ENCODE measurements at places on chromosomes 5 and 9.
A peak's percentile ranks its signal among the peaks of the same experiment; 100 is the strongest.

DNA sequence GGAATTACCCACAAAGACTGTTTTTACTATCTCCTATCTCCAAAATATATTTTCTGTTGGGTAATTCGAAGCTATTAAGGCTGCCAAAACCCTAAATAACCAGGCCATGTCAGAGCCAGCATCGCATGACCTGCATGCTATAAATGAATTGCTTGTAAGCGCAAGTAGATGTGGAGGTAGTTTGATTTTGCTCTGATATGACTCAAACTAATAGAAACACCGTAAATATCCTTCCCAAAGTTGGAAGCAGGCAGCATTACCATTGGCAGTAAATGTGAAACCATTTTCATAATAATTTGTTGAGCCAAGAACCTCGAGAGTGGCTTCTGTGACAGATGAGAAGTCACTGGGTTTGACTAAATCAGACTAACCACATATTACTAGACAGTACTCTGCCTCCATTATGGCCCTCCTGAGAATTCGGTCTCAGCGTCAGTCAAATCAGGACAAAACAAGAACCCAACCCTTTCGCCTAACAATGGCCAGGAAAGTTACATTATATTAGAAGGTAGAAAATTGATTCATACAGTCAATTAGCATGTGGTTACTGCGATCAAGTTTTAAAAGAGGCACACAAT, 289.8 kb downstream of the SPOCK1 start:
- DNase-seq, result no peak

GRCh38 chr9:96217754-96218693, 84.0 kb downstream of the HSD17B3 start:
- peak; percentile 70 for DNase-seq

DNA sequence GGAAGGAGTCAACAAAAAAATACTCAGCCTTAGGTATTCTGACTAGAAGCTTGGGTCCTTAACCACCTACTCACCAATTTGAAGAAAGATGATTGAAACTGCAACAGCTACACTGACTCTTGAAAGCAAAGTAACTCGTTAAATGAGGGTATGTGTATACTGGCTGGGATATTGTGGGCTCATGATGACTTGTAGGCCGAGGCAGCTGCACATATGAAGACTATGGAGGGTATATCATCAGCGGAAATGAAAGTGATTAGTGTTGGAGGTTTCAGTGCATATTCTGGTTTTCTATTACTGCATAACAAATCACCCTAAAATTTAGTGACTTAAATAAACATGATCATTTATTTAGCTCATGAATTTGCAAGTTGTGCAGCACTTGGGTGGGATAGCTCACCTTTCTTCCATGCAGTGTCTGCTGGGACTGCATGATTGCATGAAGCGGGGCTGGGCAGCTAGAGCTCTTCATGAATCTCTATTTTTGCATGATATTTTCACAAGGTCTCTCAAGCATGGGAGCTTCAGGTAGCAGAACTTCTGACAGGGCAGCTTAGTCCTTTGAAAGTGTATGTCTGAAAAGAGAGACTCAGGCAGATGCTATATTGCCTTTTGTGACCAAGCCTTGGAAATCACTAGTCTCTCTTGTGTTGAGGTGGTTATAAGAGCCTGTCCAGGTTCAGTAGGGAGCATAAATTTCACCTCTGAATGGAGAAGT, 96.1 kb upstream of the CDKN2B start:
- no peak for DNase-seq

- no peak for DNase-seq
Observed at GRCh38 chr5:150765011-150765798, 6.4 kb upstream of the DCTN4 start.

GRCh38 chr5:33817301-33817700, 74.5 kb downstream of the ADAMTS12 start:
- no peak for DNase-seq

GRCh38 chr9:34256104-34256503, 73.0 kb downstream of the KIF24 start:
- no peak for DNase-seq

GRCh38 chr5:113178073-113178779, 201.6 kb downstream of the DCP2 start:
- no peak for DNase-seq

- no peak for DNase-seq
Observed at GRCh38 chr5:144370273-144370672, 199.6 kb downstream of the KCTD16 start.

DNA sequence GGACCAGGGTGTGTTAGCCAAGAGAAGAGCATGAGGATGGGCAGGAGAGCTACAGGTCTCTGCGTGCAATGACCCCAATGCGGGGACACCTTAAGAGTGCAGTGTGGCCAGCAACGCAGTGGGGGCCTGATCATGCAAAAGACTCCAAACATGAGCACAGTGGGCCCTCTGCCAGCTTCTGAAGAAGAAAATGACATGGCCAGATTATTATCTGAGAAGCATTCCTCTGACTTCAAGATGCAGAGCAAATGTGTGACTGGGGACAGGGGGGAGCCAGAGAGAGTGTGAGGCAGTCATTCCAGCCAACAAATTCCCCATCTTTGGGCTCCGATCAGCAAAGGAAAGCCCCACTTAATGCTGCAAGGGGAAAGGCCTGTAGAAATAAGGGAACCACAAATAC, 229.4 kb downstream of the CDK5RAP2 start:
- no peak for DNase-seq

- no peak for DNase-seq
Observed at GRCh38 chr5:123496892-123497291, 15.1 kb upstream of the CSNK1G3 start.

DNA sequence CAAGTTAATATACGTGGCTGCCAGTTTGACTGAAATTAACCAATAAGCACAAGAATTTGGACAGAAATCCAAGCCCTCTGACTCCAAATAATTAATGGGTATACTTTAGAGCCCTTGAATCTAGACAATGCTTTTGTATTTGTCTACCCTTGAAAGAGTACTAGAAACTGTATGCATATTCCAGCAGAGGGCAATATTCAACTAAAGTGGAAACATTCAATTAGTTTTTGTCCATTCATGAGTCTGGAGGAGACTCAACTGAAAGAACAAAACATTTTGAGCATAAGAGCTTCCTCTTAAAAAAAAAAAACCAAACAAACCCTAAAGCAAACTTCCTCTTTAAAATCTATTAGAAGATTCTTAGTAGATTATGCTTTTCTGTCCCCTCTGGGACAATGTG, 157.8 kb downstream of the ARHGEF28 start:
- DNase-seq, result no peak

DNA sequence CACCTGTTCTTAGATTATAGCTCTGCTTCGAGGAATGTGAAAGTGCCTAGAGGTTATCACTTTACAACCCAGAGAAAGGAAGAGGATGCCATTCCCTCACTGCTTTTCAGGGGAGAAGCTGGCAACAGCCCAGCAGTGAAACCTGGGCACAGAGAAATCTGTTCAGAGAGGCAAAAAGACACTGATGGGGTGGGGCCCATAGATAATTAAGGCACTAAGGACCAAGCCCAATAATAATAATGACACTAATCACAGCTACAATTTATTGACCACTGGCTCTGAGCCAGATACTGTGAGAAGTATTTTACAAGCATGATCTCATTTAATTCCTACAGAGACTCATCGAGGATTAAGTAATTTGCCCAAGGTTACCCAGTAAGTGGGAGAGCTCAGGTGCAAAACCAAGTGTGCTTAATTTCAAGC, 168.3 kb downstream of the PIK3R1 start:
- no peak for DNase-seq

DNA sequence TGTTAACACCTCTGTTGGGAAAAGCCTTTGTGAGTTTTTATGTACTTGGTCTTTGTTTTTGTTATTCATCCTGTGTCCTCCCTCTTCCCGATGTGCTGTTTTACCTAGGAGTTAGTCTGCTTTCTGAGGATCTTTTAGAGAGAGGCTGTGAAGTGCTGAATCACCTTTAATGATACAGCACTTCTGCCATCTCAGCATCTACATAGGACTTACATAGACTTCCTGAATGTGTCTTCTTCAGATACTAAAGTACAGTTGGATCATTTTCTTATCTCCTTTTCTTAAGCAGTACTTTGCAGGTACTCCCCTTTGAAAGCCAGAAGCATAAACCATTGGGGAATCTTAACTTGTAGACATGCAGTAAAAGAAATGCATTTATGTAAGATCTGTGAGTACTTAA, 31.5 kb downstream of the OTULIN start:
- no peak for DNase-seq

GRCh38 chr9:109098960-109099308, 20.8 kb downstream of the TMEM245 start:
- no peak for DNase-seq

GRCh38 chr5:147075187-147075586, 159.6 kb upstream of the STK32A start:
- no peak for DNase-seq

DNA sequence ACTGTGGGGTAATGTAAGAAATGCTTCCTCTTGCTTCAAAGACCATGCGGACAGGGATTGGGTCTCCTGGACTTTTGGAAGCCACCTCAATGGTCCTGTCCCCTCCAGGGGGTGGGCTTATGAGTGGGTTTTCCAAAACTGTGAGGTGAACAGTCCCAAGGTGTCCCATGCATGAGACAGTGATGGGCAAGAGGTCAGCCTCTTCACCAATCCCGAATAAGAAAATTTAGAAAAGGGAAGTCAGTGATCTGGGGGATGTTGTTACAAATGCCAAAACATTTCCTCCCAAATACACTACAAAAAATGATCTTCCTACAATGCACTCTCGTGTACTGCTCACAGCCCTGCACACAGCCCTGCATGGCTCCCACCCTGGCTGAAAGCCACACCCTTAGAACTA, 215.7 kb upstream of the TBC1D2 start:
- DNase-seq, result no peak

DNA sequence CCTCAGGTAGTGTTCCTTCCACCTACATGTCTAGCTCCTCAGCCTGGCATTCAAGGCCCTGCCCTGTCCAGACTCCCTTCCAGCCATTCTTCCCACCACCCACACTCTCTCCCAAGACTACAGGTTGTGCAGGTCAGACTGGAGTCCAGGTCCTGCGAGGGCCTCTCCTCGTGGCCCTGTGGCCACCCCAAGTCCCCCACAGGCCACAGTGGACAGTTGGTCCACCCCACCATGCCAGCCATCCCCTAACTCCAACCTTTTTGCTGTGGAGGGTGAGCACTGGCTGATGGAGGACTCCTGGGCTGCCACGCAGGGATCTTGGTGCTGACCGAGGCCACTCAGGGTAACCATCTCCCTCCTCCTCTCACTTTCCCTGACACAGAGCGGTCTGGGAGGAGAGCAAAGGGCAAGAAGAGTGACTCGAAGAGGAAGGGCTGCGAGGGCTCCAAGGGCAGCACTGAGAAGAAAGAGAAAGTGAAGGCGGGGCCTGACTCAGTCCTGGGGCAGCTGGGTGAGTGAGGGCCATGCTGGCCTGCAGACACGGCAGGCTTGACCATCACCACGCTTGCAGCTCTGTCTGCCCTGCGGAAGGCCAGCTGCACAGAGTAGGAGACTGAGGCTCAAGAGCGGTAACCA, 51.0 kb downstream of the JADE2 start:
- no peak for DNase-seq

DNA sequence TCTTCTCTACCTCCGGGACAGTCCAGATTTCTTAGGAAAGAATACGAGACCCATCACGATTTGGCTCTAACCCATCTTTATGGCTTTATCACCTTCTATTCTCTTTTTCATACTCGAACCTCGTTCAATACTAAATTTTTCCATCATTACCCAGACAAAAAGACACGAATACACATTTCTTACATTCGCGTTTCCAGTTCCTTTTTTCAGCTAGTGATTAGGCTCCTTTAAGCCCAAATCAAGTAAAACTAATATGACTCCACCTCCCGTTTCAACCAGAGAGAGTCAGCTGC, 506 bp downstream of the ZBTB6 start:
- DNase-seq, result no peak

- no peak for DNase-seq
Observed at GRCh38 chr9:37038302-37038942, 4.4 kb upstream of the PAX5 start.

DNA sequence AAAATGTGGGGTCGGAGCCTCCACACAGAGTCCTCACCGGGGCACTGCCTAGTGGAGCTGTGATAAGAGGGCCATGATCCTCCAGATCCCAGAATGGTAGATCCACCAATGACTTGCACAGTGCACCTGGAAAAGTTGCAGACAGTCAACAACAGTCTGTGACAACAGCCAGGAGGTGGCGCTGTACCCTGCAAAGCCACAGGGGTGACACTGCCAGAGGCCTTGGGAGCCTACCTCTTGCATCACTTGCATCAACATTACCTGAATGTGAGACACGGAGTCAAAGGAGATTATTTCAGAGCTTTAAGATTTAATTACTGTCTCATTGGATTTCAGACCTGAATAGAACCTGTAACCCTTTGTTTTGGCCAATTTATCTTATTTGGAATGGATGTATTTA, 614.1 kb upstream of the CDH9 start:
- DNase-seq, result no peak

DNA sequence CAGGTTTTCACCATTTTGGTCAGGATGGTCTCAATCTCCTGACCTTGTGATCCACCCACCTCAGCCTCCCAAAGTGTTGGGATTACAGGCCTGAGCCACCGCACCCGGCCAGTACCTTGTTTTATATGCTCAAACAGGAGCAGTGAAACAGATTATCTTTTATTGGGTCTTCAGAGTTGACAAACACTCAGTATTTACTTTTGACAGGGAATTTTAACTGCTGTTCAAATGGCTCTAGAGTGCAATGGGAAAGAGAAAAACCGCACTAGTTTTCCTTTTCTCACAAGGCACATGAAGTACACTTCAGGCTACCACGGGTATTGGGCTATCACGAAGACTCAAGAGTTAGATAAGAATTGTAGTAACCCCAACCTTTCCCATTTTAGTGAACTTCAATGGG, 471.9 kb upstream of the DAB2 start:
- no peak for DNase-seq

DNA sequence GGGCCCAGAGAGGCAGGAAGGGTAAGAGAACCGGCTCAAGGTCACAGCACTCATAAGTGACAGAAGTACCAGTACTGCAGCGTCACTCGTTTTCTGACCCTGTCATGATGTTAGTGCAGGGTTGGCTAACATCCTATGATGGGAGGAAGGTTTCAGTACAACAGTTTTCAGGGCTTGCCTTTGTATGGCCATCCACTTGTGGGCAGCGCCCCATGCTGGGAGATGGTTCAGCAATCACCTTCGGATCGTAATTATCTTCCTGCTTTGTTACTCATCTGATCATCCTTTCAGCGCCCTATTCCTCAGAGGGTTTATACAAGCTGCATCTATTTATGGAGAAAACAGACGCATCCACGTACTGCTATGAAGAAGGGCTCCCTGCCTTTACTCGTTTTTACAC, 2.4 kb downstream of the MAP1B start:
- DNase-seq, result no peak

DNA sequence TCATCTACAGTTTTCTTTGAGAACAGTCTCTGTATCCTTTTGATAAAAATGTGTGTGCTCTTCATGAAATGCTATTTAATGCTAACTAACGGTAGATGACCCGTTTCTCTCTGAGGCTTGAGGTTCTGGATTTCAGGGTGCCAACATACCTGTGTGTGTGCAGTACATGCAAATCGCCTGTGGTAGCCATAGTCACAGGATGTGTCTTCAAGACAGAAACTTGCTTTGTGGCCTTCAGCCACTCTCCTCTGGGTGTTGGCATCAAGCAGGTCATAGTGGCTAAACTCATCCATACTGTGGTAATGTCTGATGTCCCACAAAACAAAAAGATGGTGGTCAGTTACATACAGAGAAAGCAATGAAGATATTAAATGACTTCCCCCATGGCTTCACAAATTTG, 4.2 kb downstream of the LOX start:
- DNase-seq, result no peak

All from activated CD4-positive, alpha-beta T cell treated with anti-CD3 and anti-CD28 coated beads for 4 hours (primary cell).